Iris pigment epithelial cell (primary cell): ENCODE measurements at places on chromosomes 11 and 22.

DNA sequence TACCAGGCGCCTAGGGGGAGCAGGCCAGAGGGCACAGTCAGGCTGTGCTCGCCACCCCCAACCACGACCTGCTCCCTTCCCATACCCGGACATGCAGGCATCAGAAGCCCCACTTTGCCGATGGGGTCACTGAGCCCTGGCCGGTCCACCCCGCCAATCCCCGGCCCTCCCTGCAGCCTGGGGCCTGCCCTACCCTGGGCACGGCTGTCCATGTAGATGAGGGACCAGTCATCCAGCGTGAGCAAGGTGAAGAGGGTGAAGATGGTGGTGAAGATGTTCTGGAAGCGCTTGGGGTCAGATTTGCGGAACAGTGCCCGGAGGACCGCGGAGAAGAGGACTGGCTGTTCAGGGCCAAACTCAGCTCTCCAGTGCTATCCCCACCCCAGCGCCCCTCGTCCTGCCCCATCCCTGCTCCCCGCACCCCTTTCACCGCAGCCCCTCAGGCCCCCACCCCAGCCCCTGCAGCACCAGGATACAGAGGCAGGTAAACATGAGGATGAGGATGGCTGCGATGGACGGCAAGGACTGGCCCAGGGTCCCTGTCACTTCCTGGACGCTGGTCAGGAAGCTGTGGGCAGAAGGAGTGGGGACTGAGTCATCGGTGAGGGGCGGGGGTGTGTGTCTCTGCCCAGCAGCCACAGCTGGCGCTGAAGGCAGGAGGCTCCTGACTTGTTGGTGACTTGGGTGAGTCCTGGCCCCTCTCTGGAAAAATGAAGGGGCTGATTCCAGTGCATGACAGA, 5.5 kb downstream of the CATSPER1 start:
- peak; percentile 64 for DNase-seq

- DNase-seq = no peak
Measured at GRCh38 chr11:132050577-132051165, 680.3 kb downstream of the NTM start.

DNA sequence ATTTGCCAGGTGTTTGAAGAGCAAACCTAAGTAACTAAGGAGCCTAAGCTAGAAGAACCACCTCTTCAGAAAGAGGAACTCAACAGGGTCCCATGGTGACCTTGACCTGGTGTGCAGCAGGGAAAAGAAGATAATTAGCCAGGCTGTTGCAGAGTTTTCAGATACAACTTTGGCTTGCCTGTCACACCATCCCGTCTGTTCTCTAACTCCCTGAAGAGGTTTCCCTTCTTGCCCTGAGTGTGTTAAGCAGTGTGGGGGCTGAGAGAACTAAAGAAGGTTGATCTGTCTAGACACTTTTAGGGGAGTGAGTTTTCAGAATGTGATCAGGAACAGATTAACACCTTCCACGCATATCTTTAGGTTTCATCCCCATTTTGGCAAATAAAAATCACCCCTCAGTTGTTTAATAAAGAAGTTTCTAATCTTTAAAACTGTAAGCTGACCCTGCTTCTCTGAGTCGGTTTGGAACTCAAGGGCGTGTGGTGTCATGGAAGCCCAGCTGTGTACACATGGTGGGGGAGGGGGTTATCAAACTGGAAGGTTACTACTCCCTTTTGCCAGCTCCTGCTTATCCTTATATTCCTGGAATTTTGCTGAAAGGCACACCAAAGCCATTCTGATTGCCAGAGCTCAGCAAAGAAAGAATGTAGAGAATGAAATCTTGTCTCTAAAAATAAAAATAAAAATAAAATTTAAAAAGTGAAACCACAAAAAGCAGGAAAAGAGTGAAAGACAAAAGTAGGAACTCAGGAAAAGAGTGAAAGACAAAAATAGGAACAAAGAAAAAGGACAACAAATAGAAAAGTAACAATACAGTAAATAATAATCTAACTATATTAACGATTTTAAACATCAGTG, 70.2 kb downstream of the DBX1 start:
- DNase-seq = peak; percentile 64

DNA sequence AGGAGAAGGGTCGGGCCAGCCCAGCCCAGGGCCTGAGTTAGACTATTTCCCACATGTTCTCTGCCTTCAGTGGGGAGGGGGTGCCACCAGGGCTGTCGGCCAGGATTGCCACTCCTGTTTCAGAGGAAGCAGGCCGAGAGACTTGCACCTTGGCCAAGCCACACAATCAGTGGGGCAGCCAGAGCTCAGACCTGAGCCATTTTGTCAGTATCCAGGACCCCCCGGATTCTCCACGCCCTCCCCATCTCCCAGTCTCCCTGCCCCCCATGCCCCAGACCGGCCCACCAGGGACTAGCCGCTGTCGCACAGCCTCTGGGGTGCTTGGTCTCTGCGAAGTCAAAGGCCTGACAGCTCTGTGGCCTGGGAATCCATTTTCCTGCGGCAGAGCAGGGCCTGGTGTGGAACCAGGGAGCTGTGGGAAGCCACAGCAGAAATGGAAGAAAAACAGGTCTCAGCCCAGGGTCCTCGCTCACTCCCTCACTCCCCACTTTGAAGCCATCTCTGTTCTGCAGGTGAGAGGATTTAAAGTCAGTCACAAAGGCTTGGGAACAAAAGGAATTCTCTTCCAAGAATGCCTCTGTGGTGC, 25.5 kb upstream of the MGAT3 start:
- DNase-seq = no peak

- DNase-seq = no peak
Measured at GRCh38 chr11:71266114-71266833, 13.9 kb upstream of the SHANK2 start.

DNA sequence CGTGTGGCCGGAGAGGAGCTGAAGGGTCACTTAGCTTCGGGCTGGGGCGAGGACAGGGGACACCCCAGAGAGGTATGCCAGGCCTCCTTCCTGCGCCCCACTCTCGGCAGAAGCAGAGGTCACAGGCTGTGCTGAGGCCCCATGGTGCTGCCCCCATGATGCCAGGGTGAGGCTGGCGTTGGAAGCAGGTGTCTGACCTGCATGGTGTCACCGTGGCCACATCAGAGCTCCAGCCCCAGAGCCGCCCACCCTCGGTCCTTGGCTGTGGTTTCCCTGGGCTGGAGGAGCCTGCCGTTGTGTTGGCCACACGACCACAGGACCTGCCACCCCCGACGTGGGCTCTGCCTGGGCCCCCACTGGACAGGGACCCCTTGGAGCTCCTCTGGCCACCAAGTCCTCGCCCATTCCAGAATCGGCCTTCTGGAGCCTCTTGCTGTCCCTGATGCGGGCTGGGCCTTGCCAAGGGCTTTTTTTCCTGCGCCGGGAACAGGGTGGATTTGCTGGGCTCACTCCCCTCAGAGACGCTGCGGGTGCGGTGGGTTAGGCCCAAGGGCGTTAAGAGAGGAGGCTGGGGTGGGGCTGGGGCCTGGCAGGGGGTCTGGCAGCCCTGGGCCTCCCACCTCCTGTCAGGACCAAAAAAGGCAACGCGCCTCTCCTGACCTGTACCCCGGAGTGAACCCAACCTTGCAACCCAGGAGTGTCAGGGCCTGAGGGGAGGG, 8.2 kb upstream of the TSSC4 start:
- DNase-seq = no peak

DNA sequence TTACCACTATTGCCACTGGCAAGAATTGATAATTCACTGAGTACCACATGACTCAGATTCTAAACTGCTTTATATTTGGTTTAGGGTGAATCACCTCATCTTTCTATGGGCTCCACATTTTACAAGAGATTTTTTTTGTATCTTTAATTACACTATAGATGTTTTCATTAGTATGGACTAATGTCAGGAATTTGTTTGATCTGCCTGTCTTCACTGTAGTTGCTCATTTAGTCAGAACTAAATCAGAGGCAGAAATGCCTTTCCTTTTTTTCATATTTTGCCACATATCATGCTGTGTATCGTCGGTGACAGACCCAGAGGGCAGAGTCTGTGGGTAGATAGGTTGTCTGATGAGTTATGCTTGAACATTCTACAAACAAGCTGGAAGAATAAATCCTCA, 524.1 kb downstream of the METTL15 start:
- DNase-seq = peak; percentile 20

GRCh38 chr11:98036810-98037209, 983.9 kb upstream of the CNTN5 start:
- no peak for DNase-seq

- no peak for DNase-seq
Measured at GRCh38 chr11:119634301-119634700, 94.7 kb downstream of the NECTIN1 start.
